OCI-LY7 (cell line): ENCODE measurements at places on chromosomes 16 and 17. TPM values are rescaled to one million over a fixed set of nuclear protein-coding genes. Genes with fewer than 3 reads are reported as not detected.

The NPIPB6 gene
- 12.1 and 16.1 TPM in 2 replicates for total RNA-seq

- no peak for DNase-seq
Measured at GRCh38 chr16:50299508-50300105, 33.3 kb downstream of the ADCY7 start.

GRCh38 chr17:13421581-13422130 is 180.1 kb downstream of the HS3ST3A1 start:
- no peak for DNase-seq

- no peak for DNase-seq
Measured at GRCh38 chr17:48192321-48192731, 84.8 kb downstream of the SNX11 start.

- no peak for DNase-seq
Measured at GRCh38 chr17:63446753-63447470, 806 bp upstream of the CYB561 start.

GRCh38 chr17:41486809-41487530 is 2.7 kb downstream of the KRT36 start:
- DNase-seq, result peak; percentile 35

The IKZF3 gene
- 125 and 134 TPM in 2 replicates for total RNA-seq

DNA sequence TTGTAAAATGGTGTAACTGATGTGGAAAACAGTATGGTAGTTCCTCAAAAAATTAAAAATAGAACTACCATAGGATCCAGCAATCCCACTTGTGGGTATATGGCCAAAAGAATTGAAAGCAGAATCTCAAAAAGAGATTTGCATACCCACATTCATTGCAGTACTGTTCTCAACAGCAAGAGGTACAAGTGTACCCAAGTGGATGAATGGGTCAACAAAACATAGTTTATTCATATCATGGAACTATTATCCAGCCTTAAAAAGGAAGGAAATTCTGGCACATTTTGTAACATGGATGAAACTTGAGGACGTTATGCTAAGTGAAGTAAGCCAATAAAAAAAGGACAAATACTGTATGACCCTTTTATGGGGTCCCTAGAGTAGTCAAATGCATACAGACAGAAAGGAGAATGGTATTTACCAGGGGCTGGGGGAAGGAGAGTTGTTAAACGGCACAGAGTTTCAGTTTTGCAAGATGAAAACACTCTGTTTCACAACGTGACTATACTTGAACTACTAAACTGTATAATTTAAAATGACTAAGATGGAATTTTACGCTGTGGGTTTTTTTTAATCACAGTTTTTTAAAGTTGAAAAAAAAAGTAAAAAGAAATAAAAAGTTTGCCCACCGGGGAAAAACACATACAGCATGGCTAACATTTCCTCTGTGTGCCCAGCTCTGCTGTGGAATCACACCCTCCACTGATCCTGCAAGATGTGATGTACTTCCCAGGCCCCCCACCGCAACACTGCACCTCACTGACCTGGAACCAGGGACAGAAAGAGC is 6.1 kb downstream of the TVP23A start:
- peak; percentile 56 for DNase-seq

The PRAC1 gene
- not detected in 2 replicates for total RNA-seq

The RGS9 gene
- 22.2 and 26.4 TPM in 2 replicates for total RNA-seq

The SPNS2 gene
- total RNA-seq, result 1.6 TPM in 2 replicates

The KRT20 gene
- not detected in 2 replicates for total RNA-seq

DNA sequence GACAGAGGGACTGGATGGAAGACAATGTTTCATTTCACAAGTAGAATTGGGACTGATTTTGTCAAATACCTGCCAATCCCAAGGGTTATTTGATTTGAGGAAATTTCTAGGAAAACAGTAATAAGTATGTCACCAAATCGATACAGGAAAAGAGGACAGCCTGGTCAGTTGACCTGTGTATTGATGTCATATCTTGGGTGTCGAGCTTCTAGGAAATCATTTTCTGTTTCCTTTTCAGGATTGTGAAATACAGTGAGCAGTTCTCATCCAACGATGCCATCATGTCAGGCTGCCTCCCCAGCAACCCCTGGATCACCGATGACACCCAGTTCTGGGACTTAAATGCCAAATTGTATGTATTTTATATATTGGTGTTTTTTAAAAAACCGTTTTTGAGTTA is 56.1 kb downstream of the RGS9 start:
- DNase-seq, result no peak

- DNase-seq, result no peak
Measured at GRCh38 chr17:56523042-56523441, 70.5 kb upstream of the NOG start.

DNA sequence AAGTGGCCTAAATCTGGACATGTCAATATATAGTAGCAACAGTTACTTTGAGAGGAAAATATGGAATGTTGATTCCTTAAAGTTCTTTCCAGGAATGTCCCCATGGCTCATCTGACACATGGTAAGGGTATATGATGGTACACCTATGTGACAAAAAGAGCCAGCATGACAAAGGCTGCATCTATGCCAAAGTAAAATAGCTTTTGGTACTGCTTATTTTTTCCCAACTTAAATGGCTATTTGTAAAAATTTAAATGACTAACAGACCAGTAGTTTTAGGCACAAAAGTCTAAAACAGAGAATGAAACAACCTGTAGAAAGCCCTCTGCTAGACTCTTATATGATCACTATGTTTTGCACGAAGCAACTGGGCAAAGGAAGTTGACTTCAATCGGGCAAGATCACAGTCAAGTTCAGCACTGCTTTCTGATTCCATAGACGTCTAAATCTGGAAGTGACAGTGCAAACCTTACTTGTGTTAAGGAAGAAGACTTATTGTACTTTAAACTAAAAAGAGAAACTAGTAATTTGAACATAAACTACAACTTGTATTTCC is 135.1 kb downstream of the SKAP1 start:
- peak; percentile 8 for DNase-seq

The USP32 gene
- 28.0 and 28.8 TPM in 2 replicates for total RNA-seq

The PDK2 gene
- 27.7 and 30.1 TPM in 2 replicates for total RNA-seq

- peak; percentile 80 for DNase-seq
Measured at GRCh38 chr17:1186923-1187771, 7.4 kb upstream of the ABR start.

DNA sequence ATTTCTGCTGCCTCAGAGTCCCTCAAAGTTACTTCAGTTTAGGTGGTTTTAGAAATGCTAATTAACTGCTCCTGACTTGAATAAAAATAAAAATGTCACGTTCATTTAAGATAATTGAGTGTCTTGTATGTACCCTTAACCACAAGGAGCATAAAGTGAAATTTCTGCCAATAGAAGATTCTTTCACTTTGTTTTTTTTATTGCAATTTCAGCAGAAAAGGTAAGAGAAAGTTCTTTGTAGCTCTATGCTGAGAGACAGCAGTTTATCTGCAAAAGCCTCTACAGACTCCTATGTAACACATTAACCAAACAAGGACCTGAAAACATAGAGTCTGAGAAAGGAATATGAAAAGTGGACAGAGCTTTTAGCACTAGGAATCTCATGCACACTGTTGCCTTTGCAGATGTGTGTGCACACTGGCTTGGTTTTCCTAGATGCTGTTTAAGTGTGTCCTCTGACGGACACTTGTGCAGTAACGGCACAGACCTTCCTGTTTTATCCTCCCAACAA is 11.6 kb downstream of the ARHGAP44 start:
- no peak for DNase-seq

- DNase-seq, result no peak
Measured at GRCh38 chr17:27343977-27344607, 50.2 kb downstream of the WSB1 start.

The PPL gene
- total RNA-seq, result not detected in 2 replicates

- peak; percentile 25 for DNase-seq
Measured at GRCh38 chr17:35743626-35744328, 9.3 kb downstream of the GAS2L2 start.

- no peak for DNase-seq
Measured at GRCh38 chr16:30622455-30623032, 12.4 kb upstream of the ZNF689 start.

The CNOT1 gene
- total RNA-seq, result 288 and 325 TPM in 2 replicates

GRCh38 chr17:71801301-71801700 is 319.5 kb upstream of the SOX9 start:
- no peak for DNase-seq

DNA sequence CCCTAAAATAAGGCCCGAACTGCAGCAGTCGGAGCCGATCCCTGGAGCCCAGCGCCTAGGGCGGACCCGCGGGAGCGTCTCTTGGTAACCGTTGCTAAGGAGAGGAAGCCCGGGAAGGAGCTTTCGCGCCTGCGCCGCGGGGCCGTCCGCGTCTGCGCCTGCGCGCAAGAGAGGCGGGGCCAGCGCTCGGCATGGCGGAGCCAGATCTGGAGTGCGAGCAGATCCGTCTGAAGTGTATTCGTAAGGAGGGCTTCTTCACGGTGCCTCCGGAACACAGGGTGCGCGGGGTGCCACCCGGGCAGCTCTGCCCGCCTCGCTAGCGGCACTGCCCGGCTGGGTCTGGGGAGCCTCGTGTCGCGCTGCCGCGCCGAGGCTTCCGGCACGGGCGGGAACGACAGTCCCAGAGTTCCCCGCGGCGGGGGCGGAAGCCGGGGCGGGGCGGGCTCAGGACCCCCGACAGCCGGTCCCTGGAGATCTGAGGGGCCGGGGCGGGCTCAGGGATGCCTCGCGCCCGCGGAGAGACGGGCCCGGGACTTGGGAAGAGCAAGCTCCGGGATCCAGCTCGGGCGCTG is at the start of gene CDK10:
CDK10 (plus strand) TSS at position 170 of the 572 bp plus-strand sequence; CDS start at position 192, 22 bp downstream.
- DNase-seq, result peak; percentile 87

The CLEC10A gene
- not detected in 2 replicates for total RNA-seq

The FOXN1 gene
- total RNA-seq, result not detected in 2 replicates

DNA sequence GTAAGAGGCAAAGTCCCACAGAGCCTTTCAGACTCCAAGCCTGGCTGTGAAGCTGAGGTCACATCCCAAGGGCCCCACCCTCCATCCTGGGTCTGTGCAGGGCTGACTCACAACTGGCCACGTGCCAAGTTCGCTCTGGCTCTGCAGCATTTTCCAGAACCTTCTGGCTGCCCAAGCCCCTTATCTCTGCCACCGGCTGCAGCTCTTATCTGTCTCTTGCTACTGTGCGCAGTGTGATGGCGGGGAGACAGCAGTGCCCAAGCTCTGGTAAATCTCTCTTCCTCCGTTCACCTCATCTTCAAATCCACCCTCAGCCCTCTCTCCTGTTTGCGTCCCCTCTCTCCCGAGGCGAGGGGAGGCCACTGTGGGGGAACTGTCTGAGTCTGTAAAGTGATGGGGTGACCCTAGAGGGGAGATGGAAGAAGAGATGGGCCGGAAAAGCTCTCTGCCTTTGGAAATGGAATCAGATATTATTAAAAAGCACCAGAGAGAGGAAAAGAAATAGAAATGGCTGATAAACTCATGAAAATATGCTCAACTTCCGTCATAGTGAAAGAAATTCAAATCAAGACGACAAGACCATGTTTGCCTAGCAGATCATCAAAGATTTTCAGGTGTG is 162.7 kb upstream of the CDC42EP4 start:
- no peak for DNase-seq

The EPX gene
- total RNA-seq, result not detected in 2 replicates

The TBC1D3E gene
- not detected in 2 replicates for total RNA-seq

DNA sequence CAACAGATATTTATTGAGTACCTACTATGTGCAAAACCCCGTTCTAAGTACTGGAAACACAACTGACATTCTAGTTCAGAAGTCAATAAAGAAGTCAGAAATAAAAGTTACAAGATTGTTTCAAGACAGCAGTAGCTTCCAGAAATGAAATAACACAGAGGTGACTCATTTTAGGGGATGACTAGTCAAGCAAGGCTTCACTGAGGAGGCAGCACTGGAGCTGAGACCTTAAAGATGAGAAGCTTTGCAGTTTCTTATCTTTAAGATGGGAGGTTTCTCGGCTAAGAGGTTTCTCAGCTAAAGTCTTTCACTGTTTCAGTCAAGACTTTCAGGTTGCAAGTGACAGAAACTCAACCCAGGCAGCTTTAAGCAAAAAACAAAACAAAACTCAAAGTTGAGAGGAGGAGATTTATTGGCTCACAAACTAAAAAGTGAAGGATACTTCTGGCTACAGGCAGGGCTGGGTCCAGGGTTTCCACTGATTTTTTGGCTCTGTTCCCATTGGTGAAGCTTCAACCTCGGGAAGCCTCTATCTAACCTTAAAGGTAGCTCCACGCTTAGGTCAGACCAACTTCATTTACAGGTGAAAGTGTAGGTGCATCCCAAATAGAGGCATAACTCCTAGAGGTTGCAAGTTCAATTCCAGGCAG is 7.4 kb upstream of the MMP2 start:
- DNase-seq, result no peak

- no peak for DNase-seq
Measured at GRCh38 chr17:36731811-36732210, 130.4 kb downstream of the MRM1 start.

The NXPH3 gene
- total RNA-seq, result not detected in 2 replicates

The POLR3K gene
- 73.6 and 74.1 TPM in 2 replicates for total RNA-seq

DNA sequence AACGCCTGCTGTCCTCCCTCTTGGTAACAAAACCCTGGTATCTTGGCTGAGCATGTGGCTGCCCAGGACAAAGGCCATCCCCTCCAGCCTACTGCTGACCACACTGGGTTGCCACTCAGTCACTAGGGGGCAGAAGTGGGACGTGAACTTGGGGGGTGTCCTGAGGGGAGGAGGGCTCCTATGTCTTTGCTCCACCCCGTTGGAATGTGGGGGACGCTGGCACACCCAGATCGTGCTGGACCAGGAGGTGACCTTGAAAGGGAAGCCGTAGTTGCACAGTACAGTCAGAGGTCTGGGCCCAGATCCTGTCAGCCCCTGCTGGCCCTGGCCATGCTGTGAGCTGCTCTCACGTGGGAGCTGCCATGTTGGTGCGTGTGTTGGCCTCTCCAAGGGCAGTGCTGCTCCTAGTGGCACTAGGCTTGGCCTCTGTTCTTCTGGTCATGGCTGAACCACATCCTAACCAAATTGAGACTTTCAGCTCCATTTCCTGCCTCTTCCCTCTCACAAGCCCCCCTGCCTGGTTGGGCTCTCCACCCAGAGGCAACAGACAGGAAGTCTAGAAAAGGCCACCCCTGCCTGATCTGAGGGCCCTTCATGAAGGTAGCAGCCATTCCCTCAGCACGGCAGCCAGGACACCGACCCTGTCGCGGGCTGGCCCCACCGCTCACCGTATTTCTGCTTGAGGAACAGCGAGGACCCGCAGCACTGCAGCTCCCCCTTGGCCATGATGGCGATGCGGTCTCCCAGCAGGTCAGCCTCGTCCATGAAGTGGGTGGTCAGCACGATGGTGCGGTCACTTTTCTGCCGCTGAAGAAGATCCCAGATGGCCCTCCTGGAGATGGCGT is 29.0 kb upstream of the RNPS1 start:
- DNase-seq, result peak; percentile 16

- DNase-seq, result no peak
Measured at GRCh38 chr16:84498859-84499620, 5.4 kb downstream of the MEAK7 start.

DNA sequence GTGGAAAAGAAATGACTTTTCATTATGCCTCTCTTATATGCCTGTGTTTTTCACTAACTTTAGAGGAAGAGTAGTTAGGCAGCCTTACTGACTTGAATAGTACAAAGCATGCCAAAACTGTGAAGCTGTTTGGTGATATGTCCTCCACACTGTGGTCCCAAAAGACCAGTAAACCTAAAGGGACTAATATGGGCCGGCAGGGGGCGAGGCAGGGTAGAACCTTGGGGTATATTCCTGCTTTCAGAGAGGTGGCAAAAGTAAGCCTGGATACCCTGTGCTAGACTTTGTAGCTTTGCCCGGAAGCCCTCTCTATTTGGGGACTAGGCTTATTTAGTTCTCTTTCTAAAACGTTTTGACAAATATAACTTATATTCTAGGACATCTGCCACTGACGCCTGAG is 36.5 kb upstream of the VWA3A start:
- DNase-seq, result no peak

- no peak for DNase-seq
Measured at GRCh38 chr17:70535986-70536385, 366.7 kb downstream of the KCNJ2 start.
